ENCODE measurements at places on chromosomes 3 and 15. TPM values are rescaled to one million over a fixed set of nuclear protein-coding genes. Genes with fewer than 3 reads are reported as not detected.

DNA sequence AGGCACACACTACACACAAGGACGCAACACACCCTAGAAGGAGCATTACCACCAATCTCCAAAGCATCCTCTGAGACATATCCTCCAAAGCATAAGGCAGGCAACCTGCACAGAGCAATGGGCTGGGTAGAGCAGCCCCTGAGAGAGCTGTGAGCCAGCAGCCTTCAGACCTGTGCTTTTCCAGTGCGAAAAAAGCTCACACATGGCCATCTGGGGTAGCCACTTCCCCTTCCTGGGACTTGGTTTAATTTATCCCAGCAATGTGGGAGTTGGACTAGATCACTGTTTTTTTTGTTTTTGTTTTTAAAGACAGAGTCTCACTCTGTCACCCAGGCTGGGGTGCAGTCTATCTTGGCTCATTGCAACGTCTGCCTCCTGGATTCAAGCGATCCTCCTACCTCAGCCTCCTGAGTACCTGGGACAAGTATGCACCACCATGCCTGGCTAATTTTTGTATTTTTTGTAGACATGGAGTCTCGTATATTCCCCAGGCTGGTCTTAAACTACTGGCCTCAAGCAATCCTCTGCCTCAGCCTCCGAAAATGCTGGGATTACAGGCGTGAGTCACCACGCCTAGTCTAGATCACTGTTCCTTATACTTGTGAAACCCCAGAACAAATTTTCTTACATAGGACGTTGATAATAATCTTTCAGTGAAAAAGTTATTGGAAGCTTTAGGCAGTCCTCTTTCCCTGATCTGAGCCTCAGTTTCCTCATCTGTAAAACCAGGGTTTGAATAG lies 18.9 kb downstream of the PTPN23 start:
- DNase-seq, result no peak

DNA sequence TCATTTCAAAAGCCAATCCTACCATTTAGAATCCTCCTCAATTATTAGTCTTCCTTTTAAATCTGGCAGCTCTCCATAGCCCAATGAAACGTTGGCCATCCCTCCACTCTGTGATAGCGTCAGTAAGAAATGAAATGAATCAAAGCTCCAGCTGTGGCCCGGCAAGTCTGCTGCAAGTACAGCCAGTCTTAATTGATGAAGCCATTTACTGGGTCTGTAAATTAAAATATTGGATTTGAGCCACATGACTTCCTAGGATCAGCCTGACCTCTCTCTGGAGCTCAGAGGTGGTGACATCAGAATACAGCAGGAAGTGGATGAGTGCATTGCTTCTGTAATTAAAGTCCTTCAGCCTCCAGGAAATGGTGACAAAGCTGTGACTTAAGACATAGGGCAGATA lies 347.0 kb upstream of the LMCD1 start:
- no peak for DNase-seq

- no peak for DNase-seq
These were observed 6.1 kb downstream of the GRAMD1C start for GRCh38 chr3:113844622-113845222.

The CCR8 gene
- not detected for polyA plus RNA-seq

DNA sequence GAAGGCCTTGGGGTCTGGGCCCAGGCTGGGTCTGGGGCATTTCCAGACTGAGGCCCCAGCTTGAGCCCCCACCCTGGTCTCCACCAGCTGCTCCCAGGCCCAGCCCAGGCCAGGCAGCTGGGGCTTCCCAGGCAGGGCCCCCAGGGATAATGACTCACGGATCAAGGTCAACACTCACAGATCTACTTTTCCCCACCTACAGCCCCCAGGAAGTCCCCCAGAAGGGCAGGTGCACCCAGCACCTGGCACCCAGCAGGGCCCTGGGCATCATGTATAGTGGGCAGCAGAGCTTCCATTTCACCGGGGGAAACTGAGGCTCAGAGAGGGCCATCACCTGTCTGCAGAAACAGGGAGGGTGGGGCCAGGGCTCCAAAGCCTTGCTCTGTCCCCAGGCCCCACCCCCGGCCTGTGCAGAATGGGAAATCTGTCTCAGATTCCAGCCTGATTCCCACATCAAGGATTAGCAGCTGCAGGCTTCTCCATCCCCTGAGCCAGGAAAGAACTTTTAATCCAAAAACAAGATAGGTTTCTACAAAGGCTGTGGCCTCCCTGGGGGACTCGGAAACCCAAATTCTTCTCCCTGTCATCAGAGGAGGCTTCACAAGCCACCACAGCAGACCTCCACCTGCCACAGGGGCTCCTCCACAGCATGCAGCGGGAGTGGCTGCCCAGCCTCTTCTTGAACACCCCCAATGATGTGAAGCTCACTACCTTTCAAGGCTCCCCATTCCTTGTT lies 49.8 kb downstream of the IQSEC1 start:
- DNase-seq, result no peak

The GRM7 gene
- polyA plus RNA-seq, result 2.0 TPM

DNA sequence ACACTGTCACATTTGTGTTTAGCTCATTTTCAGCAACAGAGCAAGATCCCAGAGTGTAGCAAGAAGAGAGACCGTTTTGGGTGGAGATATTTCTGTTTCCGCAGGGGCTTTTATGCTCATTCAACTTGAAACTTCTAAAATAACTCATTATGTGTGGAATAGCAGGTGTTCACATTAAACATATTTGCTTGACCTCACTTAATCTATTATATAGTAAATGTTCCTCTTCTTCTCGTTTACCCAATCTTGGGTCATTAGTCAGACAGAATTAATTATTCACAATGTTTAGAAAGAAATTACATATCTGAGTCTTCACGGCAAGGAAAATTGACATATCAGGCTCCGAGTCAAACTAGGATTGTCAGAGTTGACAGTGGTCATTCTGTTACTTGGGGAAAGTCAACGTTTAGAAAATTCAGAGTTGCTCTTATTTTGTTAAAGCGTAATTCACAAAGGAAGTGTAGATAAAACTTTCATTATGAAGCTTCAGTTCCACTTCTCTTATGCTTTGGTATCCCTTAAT lies 222.9 kb downstream of the TPRG1 start:
- no peak for DNase-seq

DNA sequence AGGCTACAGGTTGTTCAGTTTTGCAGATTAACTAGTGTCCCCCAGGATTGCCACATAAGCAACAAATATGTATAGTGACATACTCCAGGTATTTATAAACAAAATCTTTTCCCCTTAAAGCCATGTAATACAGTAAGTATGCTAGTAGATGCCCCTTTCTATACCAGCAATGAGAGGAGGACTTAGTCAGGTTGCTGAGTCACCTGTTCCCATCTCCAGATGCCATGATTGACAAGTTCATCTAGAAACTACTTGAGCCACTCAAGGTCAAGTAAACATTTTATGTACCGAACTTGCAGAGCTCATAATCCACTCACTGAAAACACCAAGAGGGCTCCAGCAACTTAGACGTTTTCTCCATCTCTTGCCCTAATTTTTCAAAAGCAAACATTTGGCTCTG lies 18.2 kb downstream of the SLC9A9 start:
- DNase-seq, result no peak

The SMC4 gene
- 93.4 TPM for polyA plus RNA-seq

The ANKRD63 gene
- not detected for polyA plus RNA-seq

GRCh38 chr3:100702980-100703345 lies 6.3 kb upstream of the TFG start:
- no peak for DNase-seq

The CASR gene
- polyA plus RNA-seq, result 25.1 TPM

The ABHD5 gene
- polyA plus RNA-seq, result 23.4 TPM

The GNAT1 gene
- polyA plus RNA-seq, result not detected

- no peak for DNase-seq
These were observed 412 bp upstream of the CTXN2 start for GRCh38 chr15:48190932-48191573.

The CLDN18 gene
- polyA plus RNA-seq, result 0.65 TPM

DNA sequence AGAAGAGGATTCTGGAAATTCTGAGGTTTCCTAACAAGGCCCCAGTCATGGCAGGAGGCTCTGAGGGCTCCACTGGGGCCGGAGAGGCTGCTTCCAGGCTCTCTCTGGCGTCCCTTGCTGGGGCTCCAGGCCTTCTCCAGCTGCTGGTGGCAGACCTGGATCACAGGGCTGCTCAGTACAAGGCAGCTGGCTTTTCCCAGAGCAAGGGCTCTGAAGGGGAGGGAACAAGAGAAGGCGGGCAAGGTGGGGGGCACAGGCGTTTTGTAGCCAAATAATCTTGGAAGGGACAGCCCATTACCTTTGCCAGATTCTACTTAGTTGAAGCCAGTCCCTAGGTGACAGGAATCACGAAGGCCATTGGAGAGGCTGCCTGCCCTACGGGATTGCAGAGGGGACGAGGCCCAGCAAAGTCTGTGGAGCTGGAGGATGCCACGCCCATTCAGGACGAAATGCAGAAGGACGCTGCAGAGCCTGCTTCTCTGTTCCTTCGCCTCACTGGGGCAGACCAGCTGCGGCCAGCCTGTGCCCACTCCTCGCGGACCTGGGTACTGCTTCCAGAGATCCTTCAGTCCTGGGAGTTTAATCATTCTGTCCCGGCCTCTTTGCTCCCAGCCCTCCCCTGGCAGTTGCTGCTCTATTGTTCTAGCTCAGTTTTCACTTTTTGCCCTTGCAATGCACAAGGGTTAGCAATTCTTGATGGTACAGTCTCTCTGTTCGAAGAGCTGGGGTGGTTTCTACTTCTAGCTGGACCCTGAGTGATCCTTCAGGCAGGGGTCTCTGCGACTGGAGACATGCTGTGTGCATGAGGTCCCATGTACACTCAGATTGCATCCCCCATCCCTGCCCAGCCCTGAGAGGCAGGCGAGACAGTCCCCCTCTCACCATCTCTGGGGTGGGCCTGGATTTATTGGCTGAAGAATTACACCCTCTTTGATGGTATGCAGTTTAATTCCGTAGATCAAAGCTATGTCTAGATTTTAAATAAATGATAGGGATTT lies 149.3 kb upstream of the MEF2A start:
- DNase-seq, result no peak

GRCh38 chr15:50979041-50979440 lies 70.6 kb downstream of the AP4E1 start:
- DNase-seq, result no peak

- DNase-seq, result no peak
These were observed 99.8 kb downstream of the NSUN3 start for GRCh38 chr3:94162700-94163099.

The SLC9C1 gene
- polyA plus RNA-seq, result 0.70 TPM

The ITPKA gene
- 0.86 TPM for polyA plus RNA-seq

DNA sequence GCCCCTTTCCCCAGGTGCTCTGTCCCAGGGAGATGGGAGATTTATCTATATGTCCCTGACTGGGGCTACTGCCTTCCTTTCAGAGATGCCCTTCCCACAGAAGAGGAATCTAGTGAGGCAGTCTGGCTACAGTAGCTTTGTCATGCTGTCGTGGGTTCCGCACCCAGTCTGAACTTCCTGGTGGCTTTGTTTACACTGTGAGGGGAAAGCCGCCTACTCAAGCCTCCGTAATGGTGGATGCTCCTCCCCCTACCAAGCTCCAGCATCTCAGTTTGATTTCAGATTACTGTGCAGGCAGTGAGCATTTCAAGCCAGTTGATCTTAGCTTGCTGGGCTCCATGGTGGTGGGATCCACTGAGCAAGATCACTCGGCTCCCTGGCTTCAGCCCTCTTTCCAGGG lies 35.4 kb upstream of the SLC7A14 start:
- DNase-seq, result no peak

GRCh38 chr3:126998728-126999127 lies 15.8 kb downstream of the PLXNA1 start:
- DNase-seq, result no peak

GRCh38 chr15:86608461-86609205 lies 529.0 kb downstream of the AGBL1 start:
- DNase-seq, result no peak

The ATP13A5 gene
- polyA plus RNA-seq, result not detected

- DNase-seq, result no peak
These were observed 17.7 kb downstream of the ZNF654 start for GRCh38 chr3:88076712-88077111.

The GABRB3 gene
- 5.7 TPM for polyA plus RNA-seq
